ENCODE measurements at places on chromosomes 1 and 21. TPM values are rescaled to one million over a fixed set of nuclear protein-coding genes. Genes with fewer than 3 reads are reported as not detected.

- no peak for DNase-seq
Observed at GRCh38 chr1:63615768-63616420, 22.7 kb downstream of the PGM1 start.

DNA sequence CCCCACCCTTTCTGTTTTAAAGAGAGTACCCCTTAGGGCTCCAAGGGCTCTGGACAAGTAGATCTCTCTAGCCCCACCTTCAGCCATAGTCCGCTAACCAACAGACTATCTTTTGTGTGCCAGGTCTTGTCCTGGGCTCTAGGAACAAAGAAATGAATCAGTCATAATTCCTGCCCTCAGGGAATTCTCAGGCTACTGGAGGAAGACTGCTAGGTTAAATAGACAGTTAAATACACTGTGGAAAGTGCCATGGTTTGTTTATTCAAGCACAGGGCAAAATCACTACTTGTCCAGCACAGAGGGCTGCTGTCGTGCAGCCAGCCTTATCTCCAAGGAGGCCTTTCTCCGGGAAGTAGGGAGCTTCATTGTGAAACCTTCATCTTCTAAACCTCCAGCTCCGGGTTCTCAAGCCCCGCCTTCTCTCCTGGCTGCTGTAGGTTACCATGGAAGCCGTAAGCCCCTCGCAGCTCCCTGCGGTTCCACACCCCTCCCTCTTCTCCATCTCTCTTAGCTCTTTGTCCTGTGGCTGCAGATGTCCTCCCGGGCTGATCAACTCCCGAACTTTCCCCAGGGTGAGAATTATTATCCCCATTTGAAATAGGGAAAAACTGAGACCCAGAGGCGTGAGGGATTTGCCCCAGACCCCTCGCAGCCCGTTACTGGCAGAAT lies 29.8 kb downstream of the SHISAL2A start:
- DNase-seq: no peak

GRCh38 chr21:26920055-26920454 lies 46.8 kb downstream of the ADAMTS5 start:
- DNase-seq: no peak

GRCh38 chr1:162275622-162276175 lies 101.0 kb downstream of the SPATA46 start:
- no peak for DNase-seq

DNA sequence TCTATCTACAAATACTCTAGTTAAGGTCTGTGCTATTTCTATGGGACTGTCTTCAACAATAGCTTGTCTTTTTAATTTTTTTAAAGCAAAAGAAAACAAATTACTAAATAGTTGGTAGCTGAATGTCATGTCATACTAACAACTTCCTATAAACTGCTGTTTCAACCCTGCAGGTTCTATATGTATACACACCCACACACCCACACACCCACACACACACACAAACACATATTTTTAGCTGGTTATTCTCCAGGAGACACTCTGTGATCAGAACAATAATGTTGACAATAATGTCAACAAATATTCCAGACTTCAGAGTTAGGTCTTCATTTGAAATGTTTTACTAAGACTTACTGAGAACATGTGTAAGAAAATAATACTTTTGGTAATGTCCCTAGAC lies 66.7 kb downstream of the AK5 start:
- no peak for DNase-seq

DNA sequence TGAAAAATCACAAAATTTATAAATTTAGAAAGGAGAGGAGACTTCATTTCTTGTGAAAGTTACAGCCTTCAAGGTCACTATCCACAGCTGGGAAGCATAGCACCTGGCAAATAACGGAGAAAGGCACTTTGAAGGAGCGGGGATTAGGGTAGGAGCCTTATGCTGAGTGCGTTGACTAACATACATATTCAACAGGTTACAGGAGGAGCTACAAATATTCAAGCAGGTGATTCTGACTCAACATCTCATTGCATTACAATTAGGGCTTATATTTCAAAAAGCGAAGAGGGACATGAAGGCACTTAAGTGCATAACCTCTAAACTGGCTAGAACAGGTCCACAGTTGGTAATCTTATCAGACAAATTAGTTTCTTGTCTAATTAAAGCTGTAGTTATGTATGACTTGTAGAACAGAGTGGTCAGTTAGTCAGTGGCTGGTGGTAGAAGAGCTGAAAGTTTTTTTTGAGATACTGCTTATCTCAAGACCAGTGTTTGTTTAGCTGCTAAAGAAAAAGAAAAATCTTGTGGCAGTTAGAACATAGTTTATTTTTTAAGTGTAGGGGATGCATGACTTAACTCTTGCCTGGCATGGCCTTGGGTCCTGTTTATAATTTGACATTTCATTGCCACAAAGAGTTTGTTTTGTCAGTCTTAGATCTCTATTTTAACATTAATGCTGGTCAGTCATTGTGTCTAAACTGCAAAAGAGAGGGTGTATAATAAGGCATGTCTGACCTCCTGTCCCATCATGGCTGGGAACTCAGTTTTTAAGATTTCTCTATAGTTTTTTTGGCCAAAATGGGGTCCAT lies 311.5 kb downstream of the DUSP10 start:
- DNase-seq: no peak

- DNase-seq: no peak
Observed at GRCh38 chr1:82492159-82492558, 691.4 kb downstream of the ADGRL2 start.

- DNase-seq: no peak
Observed at GRCh38 chr1:34983700-34984355, 1.3 kb downstream of the TMEM35B start.

DNA sequence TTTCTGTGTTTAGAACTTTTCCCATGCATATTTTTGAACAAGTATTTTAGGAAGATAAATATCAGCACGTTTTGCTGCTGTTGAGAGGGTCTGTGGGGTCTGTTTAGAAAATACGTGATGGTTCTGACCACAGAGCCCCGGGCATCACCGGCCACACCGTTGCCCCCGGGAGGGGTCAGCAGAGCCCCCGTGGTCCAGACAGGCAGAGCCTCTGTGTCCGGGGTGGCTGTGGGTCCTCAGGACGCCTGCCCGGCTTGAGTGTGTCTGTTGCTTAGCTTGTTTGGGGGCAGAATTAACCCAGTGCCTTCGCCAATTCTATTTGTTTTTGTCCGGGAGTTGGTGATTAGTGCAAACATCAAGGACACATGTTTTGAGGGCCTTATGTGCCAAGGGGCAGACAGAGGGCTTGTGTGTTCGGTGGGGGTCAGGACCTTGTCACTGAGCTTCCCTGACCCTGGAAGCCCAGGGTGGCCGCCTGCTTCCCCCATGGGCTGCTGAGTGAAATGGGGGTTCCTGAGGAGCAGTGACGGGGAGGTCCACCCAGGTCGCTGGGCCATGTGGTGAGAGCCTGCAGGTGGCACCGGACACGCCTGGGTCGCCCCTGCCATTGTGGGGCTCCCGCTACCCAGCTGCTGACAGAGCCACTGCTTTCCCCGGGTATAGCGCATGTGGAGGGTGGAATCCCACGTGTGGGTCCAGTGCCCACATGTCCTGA lies 122.2 kb downstream of the SIK1 start:
- DNase-seq: no peak

DNA sequence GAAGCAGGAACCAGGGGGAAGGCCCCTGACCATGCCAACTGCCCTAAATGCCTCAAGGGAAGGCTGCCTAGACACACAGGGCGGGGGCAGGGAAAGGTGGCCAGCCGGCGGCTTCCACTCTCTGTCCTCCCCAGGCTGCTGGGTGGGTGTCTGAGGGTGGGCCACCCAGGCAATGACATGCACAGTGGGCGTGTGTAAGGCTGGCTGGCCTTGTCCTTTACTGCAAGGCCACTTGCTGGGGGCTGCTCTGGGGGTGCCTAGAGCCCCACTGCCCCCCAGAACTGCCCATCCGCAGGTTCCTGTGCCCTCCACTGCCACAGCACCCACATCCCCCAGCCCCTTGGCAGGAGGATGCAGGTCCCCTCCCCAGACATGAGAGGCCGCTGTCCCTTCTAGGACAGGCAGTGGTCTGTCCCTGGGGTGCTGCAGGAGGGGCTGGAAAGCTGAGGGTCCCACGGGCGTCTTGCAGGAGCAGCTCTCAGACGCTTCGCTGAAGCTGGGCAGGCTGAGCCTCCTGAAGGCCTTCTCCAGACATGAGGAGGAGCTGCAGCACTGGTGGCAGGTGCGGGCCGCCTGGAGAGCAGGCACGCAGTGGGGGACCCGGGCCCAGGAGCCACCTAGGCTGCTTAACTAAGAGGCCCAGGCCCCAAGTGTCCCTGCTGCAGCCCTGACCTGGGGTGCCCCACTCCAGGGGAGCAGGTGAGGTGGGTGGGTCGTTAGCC lies 10.1 kb downstream of the CCDC27 start:
- DNase-seq: no peak

GRCh38 chr1:28646040-28646439 lies 2.4 kb upstream of the RNU11 start:
- DNase-seq: no peak

GRCh38 chr21:33264561-33264960 lies 1.6 kb upstream of the IL10RB start:
- no peak for DNase-seq

DNA sequence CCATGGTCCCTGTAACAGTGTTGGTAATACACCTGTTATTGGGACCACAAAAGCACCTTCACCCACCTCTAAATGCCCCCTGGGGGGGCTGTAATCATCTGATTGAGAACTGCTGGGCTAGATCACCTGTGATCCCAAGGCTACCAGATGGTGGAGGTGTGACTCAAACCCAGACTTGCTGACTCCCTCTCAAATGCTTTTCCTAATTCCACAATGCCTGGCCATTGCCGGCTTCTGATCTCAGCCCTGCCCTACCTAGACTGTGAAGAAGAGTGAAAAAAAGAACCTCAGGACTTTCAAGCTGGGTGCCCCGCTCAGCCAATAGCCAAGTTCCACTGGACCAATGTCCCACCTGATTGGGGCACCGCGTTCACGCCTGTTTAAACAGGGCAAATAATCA lies 9.6 kb downstream of the TMEM9 start:
- DNase-seq: no peak

- no peak for DNase-seq
Observed at GRCh38 chr1:150261367-150261766, 3.8 kb downstream of the CA14 start.

- DNase-seq: no peak
Observed at GRCh38 chr1:2505461-2505994, 20.9 kb downstream of the PANK4 start.

- no peak for DNase-seq
Observed at GRCh38 chr1:204139088-204139487, 12.8 kb downstream of the ETNK2 start.

- DNase-seq: no peak
Observed at GRCh38 chr1:205963352-205964155, 20.3 kb upstream of the SLC26A9 start.

The BARHL2 gene
- not detected for total RNA-seq

The CYYR1 gene
- 12.3 TPM for total RNA-seq

The TP73 gene
- total RNA-seq: 8.1 TPM

The PRAMEF20 gene
- not detected for total RNA-seq

The OLFML3 gene
- total RNA-seq: 108 TPM

The S100A8 gene
- total RNA-seq: 1,155 TPM

The PAX7 gene
- total RNA-seq: not detected

The LYPD8 gene
- not detected for total RNA-seq

The AIM2 gene
- total RNA-seq: not detected

The CHD5 gene
- total RNA-seq: 2.0 TPM

Measured in vagina (tissue), 2 donors.